ENCODE measurements at places on chromosomes 1 and 21.

DNA sequence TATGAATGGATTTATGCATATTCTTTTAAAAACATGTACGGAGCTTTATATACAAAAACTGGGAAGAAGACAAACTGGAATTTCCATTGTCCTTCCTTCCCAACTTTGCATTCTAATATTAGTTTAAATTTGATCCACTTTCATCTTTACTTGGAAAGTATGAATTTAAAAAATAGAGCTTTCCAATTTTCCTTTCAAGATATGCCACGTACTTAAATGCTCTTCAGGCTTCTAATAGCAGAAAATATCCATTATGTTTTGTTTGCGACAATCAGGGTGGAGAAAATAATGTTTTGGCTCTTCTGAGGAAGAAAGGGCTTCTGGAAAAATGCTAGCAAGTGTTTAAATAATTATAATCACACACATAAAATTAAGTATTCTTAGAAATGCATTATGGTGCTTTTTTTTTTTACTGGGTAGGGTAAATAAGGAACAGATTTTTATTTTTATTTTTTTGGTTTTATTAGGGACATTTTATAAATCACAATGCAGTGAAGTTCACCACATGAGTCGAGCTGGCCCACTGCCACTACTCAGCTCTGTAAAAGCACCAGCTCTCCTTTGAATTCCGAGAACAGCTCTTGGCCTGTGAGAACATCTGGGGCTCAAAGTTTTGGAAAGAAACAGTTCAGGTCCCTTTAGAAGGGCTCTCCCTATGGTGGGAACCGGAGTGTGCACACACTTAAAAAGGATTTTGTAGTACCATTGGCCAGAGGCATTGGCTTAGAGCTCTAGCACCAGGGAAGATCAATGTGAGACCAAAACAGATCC is 287.4 kb upstream of the LYPLAL1 start:
- no peak for DNase-seq

DNA sequence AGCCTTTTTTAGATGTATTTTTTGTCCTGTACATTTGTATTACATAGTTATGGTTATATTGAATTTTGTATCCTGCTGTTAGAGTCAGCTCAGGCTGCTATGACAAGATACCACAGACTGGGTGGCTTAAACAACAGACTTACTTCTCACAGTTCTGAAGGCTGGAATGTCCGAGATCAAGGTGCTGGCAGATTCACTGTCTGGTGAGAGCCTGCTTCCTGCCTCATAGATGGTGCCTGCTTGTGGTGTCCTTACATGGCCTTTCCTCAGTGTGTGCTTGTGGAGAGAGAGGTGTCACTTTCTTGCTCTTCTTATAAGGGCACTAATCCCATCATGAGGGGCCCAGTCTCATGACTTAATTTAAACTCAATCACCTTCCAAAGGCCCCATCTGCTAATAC is 23.1 kb upstream of the MYSM1 start:
- DNase-seq, result no peak

DNA sequence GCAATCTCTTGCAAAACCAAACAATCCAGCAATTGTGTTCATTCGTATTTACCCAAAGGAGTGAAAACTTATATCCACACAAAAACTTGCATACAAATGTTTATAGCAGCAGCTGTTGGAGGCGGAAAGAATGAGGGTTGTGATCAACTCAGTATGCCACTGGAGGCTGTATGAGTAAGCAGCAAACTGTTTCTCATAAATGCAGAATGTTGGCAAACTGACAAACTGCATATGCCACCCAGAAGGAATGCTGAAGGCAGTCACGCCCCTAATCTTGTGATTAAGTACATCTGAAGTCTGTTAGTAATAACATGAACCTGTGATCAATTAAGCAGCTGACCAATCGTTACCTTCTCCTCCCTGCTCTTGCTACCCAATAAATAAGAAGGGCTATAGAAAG is 60.5 kb upstream of the CR2 start:
- no peak for DNase-seq

GRCh38 chr1:43622901-43623780 is 26.8 kb upstream of the KDM4A start:
- DNase-seq, result no peak

- no peak for DNase-seq
Measured at GRCh38 chr1:145777357-145778145, 46.3 kb downstream of the RNF115 start.

DNA sequence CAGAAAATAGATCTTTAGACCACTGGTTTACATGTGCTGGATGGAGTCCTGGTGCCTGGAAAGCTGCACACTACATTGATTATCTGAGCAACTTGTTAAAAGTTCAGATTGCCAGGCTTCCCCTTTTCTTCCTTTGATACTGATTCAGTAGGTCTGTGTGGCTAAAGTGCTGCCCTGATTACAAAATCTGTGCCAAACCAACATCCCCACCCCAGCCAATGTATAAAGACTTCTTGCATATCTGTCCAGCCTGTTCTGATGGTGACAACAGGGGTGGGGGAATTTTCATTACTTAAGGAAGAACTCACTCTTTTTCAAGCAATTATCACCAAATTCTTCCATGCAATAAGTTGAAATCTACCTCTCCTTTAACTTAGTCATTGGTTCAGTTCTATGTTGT is 135.5 kb downstream of the TNFSF18 start:
- no peak for DNase-seq

- DNase-seq, result no peak
Measured at GRCh38 chr1:202649553-202650392, 60.5 kb downstream of the SYT2 start.

- no peak for DNase-seq
Measured at GRCh38 chr21:15669247-15669646, 60.5 kb upstream of the USP25 start.

DNA sequence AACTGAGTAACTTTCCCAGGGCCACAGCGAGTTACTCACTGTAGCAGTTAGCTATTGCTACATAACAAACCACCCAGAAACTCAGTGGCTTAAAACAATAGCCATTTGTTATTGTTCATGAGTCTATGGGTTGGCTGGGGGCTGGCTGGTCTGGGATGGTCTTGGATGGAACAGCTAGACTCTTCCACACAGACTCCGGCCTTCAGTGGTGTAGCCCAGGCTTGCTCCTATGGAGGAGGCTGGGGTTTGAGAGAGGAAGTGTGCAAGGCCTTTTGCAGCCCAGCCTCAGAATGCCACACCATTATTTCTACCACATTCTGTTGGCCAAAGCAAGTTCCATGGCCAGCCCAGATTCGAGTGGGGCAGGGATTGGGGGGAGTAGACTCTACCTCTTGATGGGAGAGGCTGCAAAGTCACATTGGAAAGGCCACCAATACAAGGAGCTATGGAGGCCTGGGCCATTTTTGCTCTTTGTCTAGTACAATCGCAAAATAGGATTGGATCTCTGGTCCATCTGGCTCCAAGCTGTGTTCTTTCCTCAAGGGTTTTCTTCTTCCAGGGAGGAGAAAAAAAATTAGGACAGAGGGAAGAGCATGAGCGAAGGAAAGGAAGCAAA is 37.5 kb upstream of the TTC22 start:
- DNase-seq, result no peak

- DNase-seq, result no peak
Measured at GRCh38 chr1:100391675-100392074, 39.4 kb downstream of the CDC14A start.

DNA sequence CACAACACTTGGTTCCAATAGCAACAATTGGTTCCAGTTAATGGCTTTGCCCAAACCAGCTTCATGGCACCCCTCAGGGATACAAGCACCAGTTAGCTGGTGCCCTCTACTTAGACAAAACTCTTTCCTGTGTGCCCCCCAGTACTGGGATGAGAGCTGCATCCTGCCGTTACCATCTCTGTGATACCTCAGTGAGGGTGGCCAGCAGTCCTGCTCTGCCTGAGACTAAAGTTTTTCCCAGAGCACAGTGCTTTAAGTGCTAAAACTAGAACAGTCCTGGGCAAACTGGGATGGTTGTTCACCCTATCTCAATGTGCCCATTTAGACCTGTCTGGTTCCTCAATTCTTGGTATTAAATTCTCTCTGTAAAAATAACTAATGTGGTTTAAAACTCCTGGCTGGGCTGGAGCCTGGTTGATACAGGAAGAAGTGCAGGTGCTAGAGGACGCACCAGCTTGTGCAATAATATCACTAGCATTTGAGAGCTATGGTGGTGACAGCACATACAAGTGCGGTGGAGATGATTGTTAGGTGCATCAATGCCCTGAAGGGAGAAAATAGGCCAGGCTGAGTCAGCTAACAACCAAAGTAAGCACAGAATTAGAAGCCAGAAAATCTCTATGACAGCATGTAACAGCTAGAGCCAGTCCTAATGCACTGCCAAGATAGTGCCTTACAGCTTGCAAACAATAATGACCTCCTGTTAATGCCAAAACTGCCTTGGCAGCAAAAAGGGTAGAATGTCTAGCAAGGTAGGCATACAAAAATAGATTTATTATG is 179.8 kb upstream of the GALNT2 start:
- DNase-seq, result no peak

DNA sequence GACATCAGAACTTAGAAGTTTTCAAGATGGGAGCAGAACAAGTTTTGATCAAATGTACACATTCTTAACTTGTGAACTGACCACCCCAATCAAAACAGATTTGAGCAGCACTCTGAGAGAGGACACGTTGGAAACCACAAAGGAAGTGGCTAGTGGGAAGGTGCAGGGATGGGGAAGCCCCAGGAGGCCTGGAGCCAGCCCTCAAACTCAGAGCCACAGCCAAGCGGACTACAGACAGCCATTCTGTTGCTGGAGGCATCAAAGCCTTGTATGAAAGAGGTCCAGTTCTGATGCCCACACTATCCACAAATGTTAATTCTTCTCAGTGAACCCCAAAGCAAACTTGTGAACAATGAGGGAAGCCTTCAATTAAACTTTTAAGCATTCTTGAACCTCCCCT is 143.6 kb upstream of the RAB4A start:
- no peak for DNase-seq

GRCh38 chr1:25123551-25123950 is 108.8 kb downstream of the SYF2 start:
- DNase-seq, result no peak

DNA sequence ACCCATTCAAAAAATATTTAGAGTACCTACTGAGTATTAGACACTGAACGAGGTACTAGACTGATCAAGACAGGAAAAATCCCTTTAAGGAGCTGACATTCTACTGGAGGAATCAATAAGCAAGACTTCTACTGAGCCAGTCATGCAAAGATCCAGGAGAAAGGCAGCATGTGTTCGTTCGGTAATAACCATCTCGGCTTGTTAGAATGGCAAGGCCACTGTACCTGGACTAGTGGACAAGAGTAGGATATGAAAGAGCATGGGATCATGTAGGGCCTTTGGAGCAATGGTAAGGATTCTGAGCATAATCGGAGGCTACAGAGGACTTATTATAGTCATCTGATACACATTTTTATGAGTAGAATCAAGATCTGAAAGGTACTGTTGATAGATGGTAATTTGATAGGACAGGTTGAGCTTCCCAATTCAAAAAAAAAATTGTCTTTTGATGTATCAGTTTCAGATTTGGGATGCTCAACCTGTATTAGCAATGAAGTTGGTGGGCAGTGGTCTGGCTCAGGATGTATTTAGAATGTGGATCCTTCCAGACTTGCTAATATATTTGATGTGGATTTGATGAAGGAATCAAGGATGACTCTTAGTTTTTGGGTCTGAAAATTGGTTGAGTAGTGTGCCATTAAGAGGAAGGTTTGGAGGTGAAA is 2.3 kb downstream of the COX20 start:
- no peak for DNase-seq

DNA sequence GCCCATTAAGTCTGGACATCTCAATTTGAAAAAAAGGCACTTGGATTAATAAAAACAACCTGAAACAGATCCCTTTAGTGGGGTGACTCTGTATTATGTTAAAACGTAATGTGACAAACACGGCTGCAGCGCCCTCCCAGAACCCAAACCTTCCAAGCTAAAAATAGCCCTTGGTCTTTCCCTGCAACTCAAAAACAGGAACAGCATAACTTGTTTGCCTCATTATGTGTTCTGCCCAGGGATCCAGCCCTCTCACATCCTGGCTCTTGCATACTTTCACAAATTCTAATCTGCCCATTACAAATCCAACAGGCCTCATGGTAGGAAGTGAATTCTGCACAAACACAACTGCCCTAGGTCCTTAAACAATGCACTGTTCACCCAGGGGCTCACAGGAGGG is 94.7 kb upstream of the GADD45A start:
- DNase-seq, result no peak

DNA sequence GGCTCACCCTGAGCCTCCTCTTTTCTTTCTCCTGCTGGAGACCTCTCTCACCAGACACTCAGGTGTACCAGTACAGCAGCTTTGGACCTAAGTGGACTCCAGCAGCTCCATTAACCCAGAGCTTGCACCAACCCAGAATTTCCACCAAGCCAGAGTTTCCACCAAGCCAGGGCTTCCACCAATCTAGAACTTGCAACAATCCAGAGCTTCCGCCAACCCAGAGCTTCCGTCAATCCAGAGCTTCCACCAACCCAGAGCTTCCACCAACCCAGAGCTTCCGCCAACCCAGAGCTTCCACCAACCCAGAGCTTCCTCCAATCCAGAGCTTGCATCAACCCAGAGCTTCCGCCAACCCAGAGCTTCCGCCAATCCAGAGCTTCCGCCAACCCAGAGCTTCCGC is 23.2 kb downstream of the CRYAA start:
- no peak for DNase-seq

DNA sequence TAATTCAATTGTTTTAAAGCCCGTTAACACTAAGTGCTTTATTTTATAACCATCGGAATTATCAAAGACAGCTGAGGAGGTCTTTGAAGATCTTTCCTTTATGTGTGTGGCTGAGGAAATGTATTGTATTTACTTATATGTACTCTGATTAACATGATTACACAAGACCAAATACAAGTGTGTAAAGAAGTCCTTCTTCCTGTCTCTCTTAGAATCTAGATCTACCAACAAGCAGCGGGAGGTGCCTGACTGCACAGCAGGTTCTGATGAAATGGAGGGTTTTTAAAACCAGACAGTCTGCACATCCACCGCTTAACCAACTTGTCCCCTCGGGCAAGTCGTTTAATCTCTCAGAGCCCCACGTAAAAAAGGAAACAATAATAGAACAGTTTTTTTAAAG is 240.5 kb upstream of the MAP1LC3C start:
- DNase-seq, result no peak

DNA sequence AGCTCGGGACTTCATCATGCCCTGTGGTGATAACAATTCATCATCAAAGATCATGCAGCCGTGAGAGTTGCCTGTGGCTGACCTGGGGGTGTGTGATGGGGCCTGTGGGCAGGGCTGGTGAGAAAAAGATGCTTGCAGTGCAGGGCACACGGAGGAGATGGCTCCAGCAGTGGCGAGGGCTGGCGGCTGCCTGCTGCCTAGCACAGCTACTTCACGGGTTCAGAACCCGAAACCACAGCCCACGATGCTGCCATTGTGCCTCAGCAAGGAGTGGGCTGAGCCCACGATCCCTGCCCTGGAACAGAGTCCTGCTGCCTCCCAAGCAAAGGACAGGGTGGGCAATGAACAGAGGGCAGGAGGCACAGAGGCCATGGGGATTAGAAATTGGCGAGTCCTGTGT is 631 bp upstream of the KRTAP10-9 start:
- no peak for DNase-seq

Data from NCI-H2171 (cell line).